Hematopoietic multipotent progenitor cell treated with erythropoietin and hydrocortisone succinate and interleukin-3 and kit ligand, for 17 days (in vitro differentiated cells): ENCODE measurements at places on chromosomes 11 and 22.
A peak's percentile ranks its signal among the peaks of the same experiment; 100 is the strongest.

DNA sequence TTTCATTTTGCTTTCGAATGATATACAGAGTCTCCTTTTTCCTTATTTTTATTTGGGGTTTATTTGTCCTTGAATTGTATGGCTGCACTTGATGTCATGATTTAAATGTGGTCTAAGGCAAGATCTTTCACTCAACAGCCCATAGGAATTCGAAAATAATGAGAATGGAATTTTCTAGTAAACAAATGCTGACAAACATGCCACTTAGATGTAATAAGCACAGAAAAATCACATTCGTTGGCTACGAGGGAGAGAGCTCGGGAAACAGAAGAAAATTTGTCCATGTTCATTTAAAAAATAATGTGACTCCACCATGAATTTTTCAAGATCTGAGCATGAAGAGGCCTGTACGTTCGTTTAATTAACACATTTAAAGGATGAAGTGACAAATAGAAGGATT lies 73.0 kb downstream of the BLID start:
- DNase-seq = no peak

DNA sequence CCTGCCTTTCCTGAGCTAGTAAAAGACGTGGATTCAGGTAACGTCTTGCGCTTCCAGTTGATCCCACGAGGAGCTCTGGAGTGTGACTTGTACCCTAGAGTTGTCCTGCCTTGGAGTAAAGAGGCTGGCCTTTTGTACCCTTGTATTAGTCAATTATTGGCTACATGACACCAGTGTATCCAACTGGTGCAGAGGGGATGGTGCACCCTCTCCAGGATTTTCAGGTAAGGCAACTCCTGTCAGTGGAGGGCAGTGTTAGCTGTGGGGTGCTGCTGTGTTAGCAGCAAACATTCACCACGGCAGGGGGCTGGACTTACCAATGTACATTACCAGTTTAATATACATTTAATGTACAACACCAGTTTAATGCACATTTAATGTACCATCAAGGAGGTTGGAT lies 233.5 kb downstream of the MIAT start:
- no peak for DNase-seq

DNA sequence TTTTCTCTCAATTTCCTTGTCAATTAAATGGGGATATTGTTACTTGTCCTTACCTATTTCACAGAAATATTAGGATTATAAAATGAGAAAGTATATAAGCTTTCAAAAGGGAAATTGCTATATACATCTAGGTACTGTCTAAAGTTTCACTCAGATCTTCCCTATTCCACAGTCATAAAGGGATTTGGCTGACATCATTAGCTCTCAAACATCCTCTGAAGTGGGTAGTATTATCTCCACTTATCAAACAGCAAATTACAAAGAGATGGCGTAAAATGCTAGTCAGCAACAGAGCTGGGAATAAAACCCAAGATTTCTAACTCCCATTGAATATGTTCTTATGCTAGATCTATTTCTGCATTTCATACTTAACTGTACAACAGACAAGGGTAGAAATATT lies 50.9 kb downstream of the SLC25A17 start:
- no peak for DNase-seq

GRCh38 chr11:134347441-134347840 lies 15.7 kb downstream of the GLB1L2 start:
- DNase-seq = no peak

- no peak for DNase-seq
Observed at GRCh38 chr22:37999640-38000272, 15.4 kb upstream of the SOX10 start.

GRCh38 chr11:132549001-132549400 lies 983.3 kb downstream of the OPCML start:
- no peak for DNase-seq

DNA sequence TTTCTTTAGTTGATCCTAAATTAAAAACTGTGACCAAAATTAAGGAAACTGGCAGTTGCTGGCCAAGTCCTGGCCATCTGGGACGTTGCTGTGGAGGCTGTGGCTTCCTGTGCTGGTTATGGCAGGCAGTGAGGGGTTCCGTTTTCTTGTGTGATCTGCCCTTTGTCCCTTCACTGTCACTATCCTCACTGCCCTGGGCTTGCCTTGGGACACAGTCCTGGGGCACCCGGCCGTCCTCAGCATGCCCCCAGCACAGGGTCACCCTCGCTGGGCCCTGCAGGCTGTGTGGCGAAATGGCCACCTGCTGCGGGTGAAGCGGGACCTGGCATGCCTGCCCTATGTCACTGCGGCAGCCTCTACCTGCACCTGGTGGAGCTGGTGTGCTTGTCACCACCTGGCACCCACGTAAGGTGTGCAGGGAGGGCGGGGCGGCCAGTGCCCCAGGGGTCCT lies 52.5 kb upstream of the SLC22A12 start:
- DNase-seq = no peak

DNA sequence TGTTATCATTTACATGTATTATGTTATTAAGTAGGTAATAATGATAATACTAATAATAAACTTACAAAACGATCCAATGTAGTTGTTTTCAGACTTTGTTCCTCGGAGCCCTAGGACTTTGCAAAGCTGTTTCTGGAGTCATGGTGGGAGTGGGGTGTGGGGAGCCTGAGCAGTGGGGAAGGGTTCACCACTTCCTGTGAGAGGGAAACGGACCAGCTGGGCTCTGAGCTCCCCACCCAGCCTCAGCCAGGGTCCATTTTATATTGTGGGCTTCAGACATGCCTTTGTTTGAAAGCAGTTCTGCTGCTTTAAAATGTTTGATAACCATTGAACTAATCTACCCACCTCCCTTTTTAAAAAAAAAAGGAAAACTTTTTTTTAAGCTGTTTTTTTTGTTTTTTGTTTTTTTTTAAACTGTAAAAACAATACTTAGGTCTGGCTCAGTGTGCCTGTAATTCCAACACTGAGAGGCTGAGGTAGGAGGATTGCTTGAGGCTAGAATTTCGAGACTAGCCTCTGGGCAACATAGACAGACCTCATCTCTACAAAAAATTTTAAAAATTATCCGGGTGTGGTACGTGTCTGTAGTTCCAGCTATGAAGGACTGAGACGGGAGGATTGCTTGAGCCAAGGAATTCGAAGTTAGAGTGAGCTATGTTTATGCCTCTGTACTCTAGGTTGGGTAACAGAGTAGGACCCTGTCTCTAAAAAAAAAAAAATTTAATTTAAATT lies 7.0 kb downstream of the SERPING1 start:
- no peak for DNase-seq

GRCh38 chr11:131423688-131424087 lies 53.3 kb downstream of the NTM start:
- DNase-seq = no peak

GRCh38 chr22:42697542-42698013 lies 23.1 kb downstream of the A4GALT start:
- DNase-seq = no peak

DNA sequence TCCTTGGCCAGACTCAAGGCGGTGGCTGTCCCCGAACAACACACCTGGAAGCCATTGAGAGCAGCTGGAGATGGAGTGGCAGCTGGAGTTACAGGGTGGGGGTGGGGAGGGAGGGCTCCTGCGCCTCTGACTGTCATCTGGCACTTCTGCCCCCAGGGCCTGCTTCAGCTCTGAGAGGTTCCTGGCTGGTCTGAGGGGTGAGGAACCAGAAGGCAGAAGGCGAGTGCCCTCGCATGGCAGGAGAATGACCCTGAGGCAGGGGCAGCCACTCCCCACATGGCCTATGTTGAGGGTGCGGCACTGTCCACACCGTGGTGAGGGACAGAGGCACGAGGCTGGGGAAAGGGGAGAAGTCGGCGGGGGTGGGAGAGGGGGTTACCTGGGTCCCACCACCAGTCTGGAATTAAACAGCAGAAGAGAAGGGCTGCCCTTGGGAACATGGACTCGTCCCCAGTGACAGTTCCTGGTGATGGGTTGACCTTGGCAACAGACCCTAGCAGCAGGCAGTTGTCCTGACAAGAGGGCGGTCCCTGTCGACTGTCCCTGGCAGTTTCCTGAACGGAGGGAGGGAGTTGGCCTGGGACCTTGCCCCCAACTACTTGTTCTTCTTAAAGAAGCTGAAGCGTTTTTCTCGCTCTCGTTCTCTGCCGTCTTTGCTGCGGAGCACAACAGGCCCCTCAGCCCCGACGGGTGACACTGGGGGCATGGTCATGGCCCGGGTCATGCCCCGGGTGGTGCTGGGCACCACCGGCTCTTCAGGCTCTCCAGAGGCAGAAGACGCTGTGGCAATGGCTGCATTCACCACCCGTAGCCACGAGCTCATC lies 7.8 kb upstream of the RBM4B start:
- DNase-seq = no peak

DNA sequence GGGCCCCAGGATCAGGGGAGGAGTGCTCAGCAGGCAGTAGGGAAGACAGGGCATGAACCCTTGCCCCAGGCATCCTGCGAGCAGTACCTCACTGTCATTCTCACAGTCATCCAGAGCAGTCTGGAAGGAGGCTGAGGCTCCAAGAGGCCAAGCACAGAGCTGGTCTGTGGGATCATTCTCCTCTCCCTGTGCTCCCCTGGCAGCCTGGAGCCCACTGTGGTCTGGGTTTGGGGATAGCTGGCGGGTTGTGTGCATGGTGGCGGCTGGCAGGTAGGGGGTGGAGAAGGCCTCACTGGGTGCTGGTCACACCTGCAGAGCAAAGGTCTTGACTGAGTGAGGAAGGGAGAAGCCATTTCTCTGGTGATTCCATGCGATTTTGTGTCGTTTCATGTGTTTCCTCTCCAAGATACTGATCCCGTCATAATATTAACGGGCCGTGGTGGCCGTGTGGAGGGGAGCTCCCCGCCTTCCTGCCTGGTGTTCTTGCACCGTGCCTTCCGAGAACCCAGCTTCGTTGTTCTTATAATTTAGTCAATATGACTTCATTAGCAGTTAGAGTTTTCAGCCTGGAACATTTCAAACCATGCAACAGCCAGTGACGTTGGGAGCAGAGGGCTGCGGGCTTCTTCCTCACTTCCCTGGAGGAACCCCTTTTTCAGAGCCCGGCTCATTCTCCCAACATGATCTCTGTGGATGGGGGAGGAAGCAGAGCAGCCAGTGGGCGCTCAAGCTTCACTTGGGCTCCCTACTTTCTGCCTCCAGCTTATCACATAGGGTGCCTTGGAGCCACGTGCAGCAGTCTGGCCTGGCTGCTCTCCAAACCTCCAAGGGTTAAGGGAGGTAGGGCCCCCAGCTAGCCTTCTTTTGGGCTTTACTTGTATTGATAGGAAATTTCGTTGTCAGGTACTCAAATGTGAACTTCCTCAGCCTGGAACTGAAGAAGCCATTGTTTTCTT lies 20.8 kb upstream of the ADORA2A start:
- DNase-seq = peak; percentile 14

DNA sequence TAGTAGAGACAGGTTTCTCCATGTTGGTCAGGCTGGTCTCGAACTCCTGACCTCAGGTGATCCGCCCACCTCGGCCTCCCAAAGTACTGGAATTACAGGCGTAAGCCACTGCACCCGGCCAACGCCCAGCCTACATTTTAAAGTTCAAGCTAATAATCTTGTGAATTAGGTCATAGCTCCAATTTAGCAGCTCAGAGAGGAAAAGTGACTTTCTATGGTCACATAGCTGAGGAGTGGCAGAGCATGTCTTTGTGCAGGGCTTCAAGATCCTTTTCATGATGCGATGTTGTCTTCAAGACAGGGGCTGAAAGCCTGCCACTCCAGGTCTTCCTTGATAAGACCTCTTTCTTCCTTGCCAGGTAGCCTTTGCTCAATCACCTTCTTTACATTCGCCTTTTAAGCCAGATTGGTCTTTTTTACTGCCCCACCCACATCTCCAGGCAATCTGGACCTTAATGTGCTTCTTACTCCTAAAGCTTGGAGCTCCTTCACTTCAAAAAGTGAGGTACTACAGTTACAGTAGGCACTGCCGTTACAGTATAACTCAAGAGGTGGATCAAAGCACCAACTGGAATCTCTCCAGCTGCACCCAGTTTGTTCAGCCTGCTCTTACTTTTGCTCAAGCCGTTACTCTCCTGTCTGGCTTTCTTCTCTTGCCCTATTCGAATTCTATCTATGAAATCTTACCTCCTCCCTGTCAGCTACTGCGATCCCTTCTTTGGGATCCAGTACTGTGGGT lies 18.2 kb downstream of the YWHAH start:
- no peak for DNase-seq

GRCh38 chr22:22228921-22229320 lies 15.7 kb upstream of the VPREB1 start:
- DNase-seq = no peak

DNA sequence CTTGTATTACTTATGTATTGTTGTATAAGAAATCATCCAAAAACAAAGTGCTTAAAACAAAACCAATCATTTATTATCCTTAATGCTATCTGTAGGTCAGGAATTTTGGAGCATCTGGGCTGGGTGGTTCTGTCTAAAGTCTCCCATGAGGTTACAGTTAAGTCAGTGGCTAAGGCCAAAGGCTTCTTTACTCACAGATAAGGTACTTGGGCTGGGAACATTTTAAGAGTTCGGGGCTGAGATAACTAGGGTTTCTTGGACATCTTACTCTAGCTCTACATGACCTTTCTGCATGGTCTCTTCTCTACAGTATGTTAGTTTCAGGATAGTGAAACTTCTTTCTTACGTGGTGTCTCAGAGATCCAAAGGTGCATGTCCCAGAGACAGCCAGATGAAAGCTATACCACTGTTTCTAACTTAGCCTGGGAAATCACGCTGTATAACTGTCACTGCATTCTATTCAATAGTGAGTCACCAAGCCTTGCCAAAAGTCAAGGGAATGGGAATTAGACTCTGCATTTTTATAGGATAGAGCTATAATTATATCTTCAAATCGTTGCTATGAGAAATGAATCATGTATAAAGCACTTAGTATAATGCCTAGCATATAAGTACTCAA lies 29.6 kb downstream of the SOX6 start:
- no peak for DNase-seq

DNA sequence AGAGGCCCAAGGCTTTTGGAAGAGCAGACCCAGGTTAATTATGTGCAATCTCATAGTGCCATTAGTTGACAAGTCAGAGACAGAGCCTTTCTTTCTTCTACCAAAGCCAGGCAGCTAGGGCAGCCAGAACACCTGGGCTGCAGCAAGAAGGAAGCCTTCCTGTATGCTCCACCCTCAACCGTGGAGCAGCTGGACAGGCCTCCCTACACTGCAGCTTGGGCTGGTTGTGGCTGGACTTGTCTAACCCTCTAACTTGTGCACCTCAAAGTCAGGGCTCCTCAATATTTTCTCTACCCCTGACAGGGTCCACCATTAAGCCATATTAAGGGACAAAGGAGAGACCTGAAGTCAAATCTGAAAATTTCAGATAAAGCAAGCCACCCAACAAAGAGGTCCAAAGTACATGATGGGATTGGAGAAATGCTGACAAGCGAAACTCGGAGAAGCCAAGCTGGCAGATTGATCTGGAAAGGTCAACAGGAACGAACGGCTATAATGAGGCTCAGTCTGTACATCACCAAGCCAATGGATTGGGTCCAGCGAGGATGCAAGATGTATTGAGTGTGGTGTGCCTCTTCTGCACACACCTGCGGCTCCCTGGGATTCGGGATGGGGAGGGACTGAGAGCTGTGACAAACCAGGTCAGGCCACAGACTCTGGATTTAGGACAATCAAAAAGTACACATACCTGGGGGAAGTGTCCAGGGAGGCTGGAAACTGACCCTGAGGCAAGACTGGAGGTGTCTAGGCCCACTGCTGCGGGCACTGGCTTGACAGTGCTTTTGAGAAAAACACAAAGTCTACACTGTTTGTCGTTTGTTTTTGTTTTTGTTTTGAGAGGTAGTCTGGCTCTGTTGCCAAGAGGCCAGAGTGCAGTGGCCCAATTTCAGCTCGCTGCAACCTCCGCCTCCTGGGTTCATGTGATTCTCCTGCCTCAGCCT lies 11.7 kb upstream of the SLC43A3 start:
- DNase-seq = no peak

GRCh38 chr11:13993096-13993765 lies 30.7 kb downstream of the SPON1 start:
- no peak for DNase-seq
